ENCODE measurements at places on chromosomes 1 and 21. TPM values are rescaled to one million over a fixed set of nuclear protein-coding genes. Genes with fewer than 3 reads are reported as not detected.

GRCh38 chr21:32065654-32066053, 192.8 kb downstream of the HUNK start:
- H3K27me3 ChIP-seq, result no peaks in the 10 kb centered on the region
- H3K4me3 ChIP-seq, result no peak overlapping the region
- no peaks in the 10 kb centered on the region for H3K36me3 ChIP-seq
- no peaks in the 10 kb centered on the region for H3K4me1 ChIP-seq
- DNase-seq, result no peak
- no peak overlapping the region for H3K27ac ChIP-seq

- no peak overlapping the region for H3K27ac ChIP-seq
- no peaks in the 10 kb centered on the region for H3K27me3 ChIP-seq
- no peak overlapping the region for H3K4me3 ChIP-seq
- H3K36me3 ChIP-seq, result no peaks in the 10 kb centered on the region
- no peaks in the 10 kb centered on the region for H3K4me1 ChIP-seq
Observed at GRCh38 chr1:181777286-181777685, 284.2 kb downstream of the ZNF648 start.

- peaks cover 50% of the 10 kb centered on the region for H3K4me1 ChIP-seq
- H3K27me3 ChIP-seq, result no peaks in the 10 kb centered on the region
- peaks cover 5% of the 10 kb centered on the region for H3K36me3 ChIP-seq
- peak overlapping the region; percentile 52 for H3K4me3 ChIP-seq
- DNase-seq, result no peak
Observed at GRCh38 chr1:184891440-184891839, 82.9 kb downstream of the NIBAN1 start.

PDE9A gene
- 4.7 TPM for total RNA-seq

- H3K27ac ChIP-seq, result no peak overlapping the region
- H3K4me1 ChIP-seq, result no peaks in the 10 kb centered on the region
- no peaks in the 10 kb centered on the region for H3K36me3 ChIP-seq
- no peak for DNase-seq
Observed at GRCh38 chr1:65698590-65698989, 94.1 kb upstream of the PDE4B start.

CLCA2 gene
- not detected for total RNA-seq

GRCh38 chr1:170192546-170192945, 46.8 kb downstream of the NTMT2 start:
- no peaks in the 10 kb centered on the region for H3K27me3 ChIP-seq
- peaks cover 15% of the 10 kb centered on the region for H3K4me1 ChIP-seq
- no peaks in the 10 kb centered on the region for H3K36me3 ChIP-seq
- H3K27ac ChIP-seq, result no peak overlapping the region
- H3K4me3 ChIP-seq, result no peak overlapping the region
- DNase-seq, result no peak

GRCh38 chr1:161702250-161702649, 4.8 kb upstream of the FCRLA start:
- no peak for DNase-seq
- H3K27ac ChIP-seq, result no peak overlapping the region
- no peak overlapping the region for H3K4me3 ChIP-seq
- H3K4me1 ChIP-seq, result no peaks in the 10 kb centered on the region
- no peaks in the 10 kb centered on the region for H3K36me3 ChIP-seq

GRCh38 chr1:246773213-246773641, 49.0 kb downstream of the SCCPDH start:
- no peak for DNase-seq
- no peak overlapping the region for H3K4me3 ChIP-seq
- H3K4me1 ChIP-seq, result no peaks in the 10 kb centered on the region
- no peaks in the 10 kb centered on the region for H3K27me3 ChIP-seq
- no peak overlapping the region for H3K27ac ChIP-seq
- peaks cover 8% of the 10 kb centered on the region for H3K36me3 ChIP-seq

- H3K27ac ChIP-seq, result no peak overlapping the region
- no peak for DNase-seq
- no peaks in the 10 kb centered on the region for H3K4me1 ChIP-seq
Observed at GRCh38 chr21:44763050-44763378, 38.6 kb downstream of the UBE2G2 start.

HEYL gene
- 45.6 TPM for total RNA-seq

DRAXIN gene
- total RNA-seq, result not detected

GRCh38 chr1:166974647-166975345, 544 bp downstream of the ILDR2 start:
- peak overlapping the region; percentile 71 for H3K4me3 ChIP-seq
- H3K4me1 ChIP-seq, result peaks cover 3% of the 10 kb centered on the region
- H3K36me3 ChIP-seq, result no peaks in the 10 kb centered on the region
- no peak overlapping the region for H3K27ac ChIP-seq
- no peaks in the 10 kb centered on the region for H3K27me3 ChIP-seq

- no peaks in the 10 kb centered on the region for H3K27me3 ChIP-seq
- DNase-seq, result no peak
- H3K4me1 ChIP-seq, result peaks cover 4% of the 10 kb centered on the region
- H3K4me3 ChIP-seq, result no peak overlapping the region
- no peaks in the 10 kb centered on the region for H3K36me3 ChIP-seq
- peak overlapping the region; percentile 60 for H3K27ac ChIP-seq
Observed at GRCh38 chr1:222909586-222909985, 94.7 kb downstream of the DISP1 start.

CFHR5 gene
- total RNA-seq, result not detected

ALX3 gene
- not detected for total RNA-seq

GRCh38 chr1:220655509-220655908, 34.7 kb upstream of the C1orf115 start:
- DNase-seq, result no peak
- H3K36me3 ChIP-seq, result no peaks in the 10 kb centered on the region
- no peaks in the 10 kb centered on the region for H3K27me3 ChIP-seq
- H3K4me1 ChIP-seq, result no peaks in the 10 kb centered on the region
- no peak overlapping the region for H3K27ac ChIP-seq

- no peak for DNase-seq
- no peak overlapping the region for H3K4me3 ChIP-seq
- H3K4me1 ChIP-seq, result peaks cover 32% of the 10 kb centered on the region
- H3K36me3 ChIP-seq, result peaks cover 16% of the 10 kb centered on the region
Observed at GRCh38 chr1:65424573-65424889, 4.1 kb downstream of the LEPR start.

- H3K27ac ChIP-seq, result no peak overlapping the region
- H3K27me3 ChIP-seq, result no peaks in the 10 kb centered on the region
Observed at GRCh38 chr1:180033390-180033789, 78.8 kb downstream of the CEP350 start.

- DNase-seq, result peak; percentile 60
- peak within 1 kb of the TSS; percentile 95 for H3K4me3 ChIP-seq
- H3K4me1 ChIP-seq, result peaks cover 22% of the 10 kb centered on the region
- no peaks in the 10 kb centered on the region for H3K27me3 ChIP-seq
- H3K36me3 ChIP-seq, result peaks cover 5% of the 10 kb centered on the region
- H3K27ac ChIP-seq, result peak within 1 kb of the TSS; percentile 73
Observed at GRCh38 chr1:172443666-172444453, at the start of gene PIGC. Gene PIGC, minus strand, starts transcription at chr1:172444069. Its CDS starts 1,447 bp downstream, at chr1:172442622.

GRCh38 chr1:177305040-177306018, 134.6 kb downstream of the BRINP2 start:
- H3K36me3 ChIP-seq, result no peaks in the 10 kb centered on the region
- H3K27ac ChIP-seq, result no peak overlapping the region
- H3K27me3 ChIP-seq, result no peaks in the 10 kb centered on the region

- H3K27me3 ChIP-seq, result no peaks in the 10 kb centered on the region
- no peak overlapping the region for H3K27ac ChIP-seq
- H3K4me1 ChIP-seq, result no peaks in the 10 kb centered on the region
Observed at GRCh38 chr1:32592943-32593342, 53.7 kb downstream of the ZBTB8A start.

DNA sequence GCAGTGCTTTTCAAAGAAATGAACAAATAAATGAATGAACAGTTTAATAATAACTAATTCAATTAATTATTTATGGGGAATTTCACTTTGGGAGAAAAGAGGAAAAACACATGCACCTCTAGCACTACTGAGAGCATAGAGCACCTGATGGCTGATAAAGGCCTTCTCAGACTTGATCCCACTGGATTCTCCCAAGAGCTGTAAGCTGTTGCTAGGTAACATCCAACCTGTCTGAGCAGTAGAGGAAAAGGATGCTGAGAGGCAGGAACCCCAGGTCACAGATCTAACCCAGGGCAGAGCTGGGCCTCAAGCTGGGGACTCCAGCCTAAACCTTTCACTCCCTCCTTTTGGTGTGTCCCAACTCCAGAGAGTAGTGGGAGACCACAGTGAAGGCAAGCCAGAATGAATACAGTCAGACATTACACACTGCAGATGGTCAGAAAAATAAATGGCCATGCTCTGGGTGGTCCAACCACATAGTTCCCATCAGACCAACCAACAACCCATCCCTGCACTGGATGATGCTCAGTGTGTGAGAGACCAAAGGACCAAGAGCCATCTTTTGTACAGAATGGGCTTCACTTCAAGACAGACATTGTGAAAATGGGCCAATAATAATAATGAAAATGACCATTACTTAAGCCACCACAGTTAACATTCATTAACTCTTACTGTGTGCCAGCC, 15.4 kb downstream of the TRABD2B start:
- no peak for DNase-seq
- H3K4me3 ChIP-seq, result no peak overlapping the region
- H3K27ac ChIP-seq, result no peak overlapping the region
- H3K36me3 ChIP-seq, result no peaks in the 10 kb centered on the region

DNA sequence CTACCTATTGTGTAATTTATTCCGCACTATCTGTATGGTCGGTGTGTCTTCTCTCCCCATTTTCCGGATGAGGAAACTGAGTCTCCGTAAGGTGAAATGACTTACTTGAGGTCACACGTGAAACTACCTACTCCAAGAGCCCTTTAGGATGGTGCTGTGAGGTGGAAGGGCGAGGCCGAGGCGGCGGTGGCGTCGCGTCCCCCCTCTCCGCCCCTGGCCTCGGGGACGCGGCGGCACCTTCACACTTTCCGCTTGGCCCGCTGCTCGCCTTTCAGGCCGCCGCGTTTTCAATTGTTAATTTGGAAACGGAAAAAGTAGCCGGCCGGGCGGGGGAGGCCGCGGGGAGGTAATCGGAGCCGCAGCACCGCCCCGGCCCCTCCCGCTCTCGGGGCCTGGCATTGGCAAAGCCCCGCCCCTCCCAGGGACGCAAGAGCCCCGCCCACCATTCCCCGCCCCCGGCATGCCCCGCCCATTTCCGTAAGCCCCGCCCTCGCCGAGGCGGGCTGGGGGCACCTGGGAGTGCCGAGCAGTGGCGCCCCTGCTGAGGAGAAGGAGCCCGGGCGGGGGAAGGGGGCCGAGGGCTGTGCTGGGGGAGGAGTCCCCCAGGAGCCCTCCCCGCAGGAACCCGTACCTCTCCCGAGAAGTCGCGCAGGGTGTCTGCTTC, 18.6 kb downstream of the KCNQ4 start:
- H3K27me3 ChIP-seq, result no peaks in the 10 kb centered on the region
- H3K4me3 ChIP-seq, result peak overlapping the region; percentile 72
- peaks cover 72% of the 10 kb centered on the region for H3K4me1 ChIP-seq
- no peaks in the 10 kb centered on the region for H3K36me3 ChIP-seq

KLHDC7A gene
- total RNA-seq, result not detected

AMY1A gene
- total RNA-seq, result not detected

- H3K36me3 ChIP-seq, result no peaks in the 10 kb centered on the region
- H3K27ac ChIP-seq, result no peak overlapping the region
- H3K27me3 ChIP-seq, result no peaks in the 10 kb centered on the region
- no peak overlapping the region for H3K4me3 ChIP-seq
- no peak for DNase-seq
- H3K4me1 ChIP-seq, result peaks cover 9% of the 10 kb centered on the region
Observed at GRCh38 chr1:20584890-20585289, 4.0 kb upstream of the CDA start.
